ENCODE measurements at places on chromosomes 13 and 19. TPM values are rescaled to one million over a fixed set of nuclear protein-coding genes. Genes with fewer than 3 reads are reported as not detected.

DNA sequence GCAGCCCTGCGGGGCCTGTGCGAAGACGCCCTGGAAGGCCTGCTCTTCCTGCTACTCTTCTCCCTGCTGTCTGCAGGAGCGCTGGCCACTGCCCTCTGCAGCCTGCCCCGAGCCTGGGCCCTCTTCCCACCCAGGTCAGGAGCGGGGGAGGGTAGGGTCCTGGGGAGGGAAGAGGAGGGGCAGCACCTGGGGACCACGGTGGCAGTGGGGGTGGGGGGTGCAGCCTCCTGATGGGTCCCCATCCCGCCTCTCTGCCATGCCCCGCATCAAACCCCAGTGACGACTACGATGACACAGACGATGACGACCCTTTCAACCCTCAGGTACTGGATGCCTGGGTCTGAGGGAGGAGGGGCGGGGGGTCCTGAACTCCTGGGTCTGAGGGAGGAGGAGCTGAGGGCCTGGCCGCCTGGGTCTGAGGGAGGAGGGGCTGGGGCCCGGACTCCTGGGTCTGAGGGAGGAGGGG lies 13.4 kb upstream of the LENG8 start:
- no peak for DNase-seq

DNA sequence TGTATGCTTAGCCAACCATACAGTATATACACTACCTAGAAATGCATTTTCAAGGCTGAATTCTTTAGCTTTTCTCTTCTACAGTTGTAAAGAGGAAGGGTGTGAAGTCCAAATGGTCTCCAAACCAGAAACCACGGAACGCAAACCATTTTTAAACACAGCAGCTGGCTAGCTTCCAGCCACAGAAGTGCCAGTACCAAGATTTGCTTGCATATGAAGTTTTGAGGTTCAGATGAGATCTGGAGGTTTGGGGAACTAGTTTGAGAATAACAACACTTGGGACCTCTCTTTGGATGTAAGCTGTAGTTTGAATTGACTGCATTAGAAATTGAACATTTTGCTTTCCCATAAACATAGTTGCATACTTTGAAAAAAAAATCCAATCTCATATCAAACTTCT lies 1243.5 kb downstream of the EFNB2 start:
- no peak for DNase-seq

ZNF460 gene
- 30.3 TPM for total RNA-seq

- DNase-seq: no peak
Observed at GRCh38 chr13:90968166-90968904, 379.2 kb upstream of the MIR17HG start.

DNA sequence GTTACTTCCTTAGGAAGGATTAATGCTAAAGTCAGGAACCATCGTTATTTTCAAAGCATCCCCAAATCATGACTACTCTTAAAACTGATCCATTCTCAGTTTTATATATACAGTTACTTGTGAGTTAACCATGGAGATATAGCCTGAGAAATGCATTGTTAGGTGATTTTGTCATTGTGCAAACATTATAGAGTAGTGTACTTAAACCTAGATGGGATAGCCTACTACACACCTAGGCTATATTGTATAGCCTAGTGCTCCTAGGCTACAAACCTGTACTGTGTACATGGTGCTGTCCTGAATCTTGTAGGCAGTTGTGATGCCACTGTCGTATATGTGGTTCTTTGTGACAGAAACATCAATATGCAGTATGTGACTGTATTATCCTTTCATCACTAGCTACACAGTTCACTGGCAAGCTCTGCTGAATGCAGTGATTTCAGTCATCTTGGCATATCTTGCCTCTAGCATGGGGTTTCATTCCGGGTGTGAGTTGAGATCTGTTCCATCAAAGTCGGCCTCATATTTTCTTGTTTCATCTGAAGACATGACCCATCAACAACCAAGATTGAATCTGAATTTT lies 45.3 kb downstream of the CDK8 start:
- no peak for DNase-seq

CYP4F2 gene
- total RNA-seq: not detected

DNA sequence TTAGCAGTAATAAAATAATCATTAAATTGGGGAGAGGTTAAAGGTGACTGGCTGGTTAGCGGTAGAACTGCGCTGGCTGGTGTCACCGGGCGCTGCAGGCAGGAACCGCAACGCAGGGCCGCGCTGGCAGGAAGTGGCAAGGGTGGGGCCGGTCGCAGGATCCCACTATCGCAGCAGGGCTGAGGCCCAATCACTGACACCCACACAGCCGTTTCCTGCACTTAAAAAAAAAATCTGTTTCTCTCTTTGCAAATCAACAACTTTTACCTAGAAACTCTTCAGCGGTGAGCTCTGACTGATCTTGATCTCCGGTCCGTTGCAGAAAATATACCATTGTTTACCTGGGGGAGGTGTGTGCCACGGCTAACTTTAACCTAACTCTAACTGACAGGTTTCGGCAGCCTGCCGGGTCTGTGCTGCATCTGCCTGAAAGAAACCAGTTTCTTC lies 46.9 kb downstream of the KLF2 start:
- DNase-seq: no peak

- DNase-seq: no peak
Observed at GRCh38 chr19:14826006-14826405, 9.0 kb downstream of the OR7A5 start.

DNA sequence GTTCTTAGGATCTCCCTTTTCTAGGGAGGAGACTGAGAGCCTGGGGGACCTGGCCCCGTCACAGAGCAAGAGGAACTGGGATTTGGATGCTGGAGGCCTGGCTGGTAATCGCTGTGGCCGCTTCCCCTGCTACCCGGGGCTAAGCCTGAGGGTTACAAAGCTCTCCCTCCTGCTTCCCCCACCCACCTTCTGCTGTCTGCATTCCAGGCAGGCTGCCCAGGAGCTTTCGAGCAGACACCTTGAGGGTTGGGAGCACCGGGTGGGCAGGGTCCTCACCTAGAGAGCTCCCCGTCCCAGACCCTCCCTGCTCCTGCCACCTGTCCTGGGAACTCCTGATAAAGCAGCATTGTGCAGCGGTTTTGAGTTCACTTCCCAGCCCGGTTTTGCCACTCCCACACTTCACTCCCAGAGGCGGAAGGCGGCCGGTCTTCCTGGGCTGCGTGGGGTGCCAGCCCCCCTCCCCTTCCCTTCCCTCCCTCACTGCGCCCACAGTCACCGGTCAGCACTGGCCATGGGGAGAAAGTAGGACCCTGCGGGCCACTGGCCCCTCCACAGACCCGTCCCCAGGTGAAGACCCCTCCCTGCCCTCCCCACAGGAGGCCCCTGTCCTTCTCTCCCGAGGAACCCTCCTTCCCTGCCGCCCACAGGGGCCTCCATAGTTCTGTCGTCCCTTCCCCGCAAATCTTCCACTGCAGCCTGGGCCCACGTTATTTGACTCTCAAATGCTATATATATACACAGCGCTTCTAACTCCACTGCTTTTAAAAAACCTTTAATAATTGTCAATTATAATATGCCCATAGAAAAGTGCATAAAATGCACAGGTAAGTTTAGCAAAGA lies 8.1 kb downstream of the PAK4 start:
- no peak for DNase-seq

GRCh38 chr19:11710313-11710712 lies 28.4 kb downstream of the ZNF823 start:
- no peak for DNase-seq

DNA sequence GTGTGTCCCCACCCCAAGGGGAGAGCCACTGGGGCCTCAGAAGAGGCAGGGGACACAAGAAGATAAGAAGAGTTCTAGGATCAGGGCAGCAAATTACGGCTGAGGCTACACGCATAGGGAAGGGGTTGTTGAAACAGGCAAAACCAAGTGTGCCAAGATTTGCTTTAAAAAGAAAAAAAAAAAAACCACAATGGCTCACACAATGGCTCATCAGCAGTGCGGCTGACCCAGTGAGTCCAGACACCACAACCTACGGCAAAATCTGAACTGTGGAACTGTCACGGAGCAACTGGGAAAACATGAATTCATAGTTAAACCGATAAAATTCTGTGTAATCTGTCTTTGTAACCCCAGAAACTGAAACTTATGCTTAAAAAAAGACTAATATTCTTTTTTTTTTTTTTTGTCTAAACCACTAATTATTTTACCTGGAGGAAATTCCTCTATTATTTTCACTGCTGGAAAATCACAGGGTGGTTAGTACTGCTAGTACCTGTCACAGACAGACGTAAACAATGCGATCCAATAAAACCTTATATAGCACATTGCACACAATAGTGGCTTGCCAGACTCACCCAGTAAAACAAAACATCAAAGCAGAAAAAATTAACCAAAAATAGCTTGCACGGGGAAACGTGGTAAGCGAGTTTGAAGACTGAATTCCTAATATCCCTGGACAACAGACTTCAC lies 325.4 kb upstream of the TSHZ3 start:
- DNase-seq: no peak

DNA sequence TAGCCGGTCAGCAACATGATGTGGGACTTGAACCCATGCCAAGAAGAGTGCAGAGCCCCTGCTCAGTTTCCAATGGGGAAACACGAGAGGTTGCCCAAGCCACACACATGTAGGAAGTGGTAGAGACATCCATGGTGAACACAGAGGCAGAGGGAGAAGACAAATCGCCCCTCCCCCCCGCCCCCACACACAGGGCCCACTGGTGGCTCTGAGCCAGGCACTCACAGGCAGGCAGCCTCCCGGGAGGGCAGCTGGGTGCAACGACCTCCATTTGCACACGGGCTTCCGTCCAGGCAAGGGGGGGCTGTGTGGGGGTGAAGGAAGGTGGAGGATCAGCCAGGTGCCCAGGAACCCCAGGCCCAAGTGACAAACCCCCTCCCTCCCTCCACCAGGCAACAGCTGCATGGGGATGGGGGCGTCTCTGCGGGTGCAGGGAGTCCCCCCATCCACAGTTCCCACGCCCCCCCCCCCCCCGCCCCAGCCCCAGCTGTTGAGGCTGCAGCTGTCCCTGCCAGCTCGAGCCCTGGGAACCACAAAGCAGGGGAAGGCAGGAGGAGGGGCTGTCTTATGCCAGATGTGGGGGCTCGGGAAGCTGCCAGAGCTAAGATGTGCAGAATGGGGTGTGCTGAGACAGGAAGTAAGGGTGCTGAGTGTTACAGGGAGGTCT lies 3.4 kb downstream of the NOTCH3 start:
- no peak for DNase-seq

DNA sequence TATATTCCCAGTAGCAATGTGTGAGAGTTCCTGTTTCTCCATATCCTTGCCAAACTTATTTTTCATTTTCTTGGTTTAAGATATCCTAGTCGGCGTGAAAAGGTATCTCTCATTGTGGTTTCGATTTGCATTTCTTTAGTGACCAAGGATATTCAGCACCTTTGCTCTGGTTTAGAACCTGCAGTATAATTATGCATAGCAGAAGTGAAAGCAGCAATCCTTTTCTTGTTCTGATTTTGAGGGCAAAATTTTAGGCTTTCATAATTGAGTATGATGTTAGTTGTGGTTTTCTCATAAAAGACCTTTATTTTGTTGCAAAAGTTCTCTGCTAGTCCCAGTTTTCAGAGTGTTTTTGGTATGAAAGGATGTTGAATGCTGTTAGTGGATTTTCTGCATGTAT lies 491.0 kb downstream of the FGF9 start:
- no peak for DNase-seq

DNA sequence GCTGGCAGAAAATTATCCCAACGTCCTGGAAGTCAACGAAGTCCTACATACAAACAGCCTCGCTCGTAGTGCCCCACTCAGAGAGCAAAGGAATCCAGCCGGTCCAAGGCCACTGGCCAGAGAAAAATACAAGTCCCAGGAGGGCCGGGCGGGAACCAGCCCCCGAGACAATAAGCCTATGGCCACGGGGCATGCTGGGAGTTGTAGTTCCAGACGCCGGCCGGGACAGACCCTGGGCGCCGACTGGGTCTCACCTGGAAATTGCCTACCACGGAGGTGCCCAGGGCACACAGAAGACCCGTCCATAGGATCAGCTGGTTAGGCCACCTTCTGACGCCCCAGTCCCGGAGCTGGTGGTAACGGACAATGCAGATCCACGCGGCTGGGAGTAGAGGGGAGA lies 5.4 kb downstream of the TMEM150B start:
- no peak for DNase-seq

DNA sequence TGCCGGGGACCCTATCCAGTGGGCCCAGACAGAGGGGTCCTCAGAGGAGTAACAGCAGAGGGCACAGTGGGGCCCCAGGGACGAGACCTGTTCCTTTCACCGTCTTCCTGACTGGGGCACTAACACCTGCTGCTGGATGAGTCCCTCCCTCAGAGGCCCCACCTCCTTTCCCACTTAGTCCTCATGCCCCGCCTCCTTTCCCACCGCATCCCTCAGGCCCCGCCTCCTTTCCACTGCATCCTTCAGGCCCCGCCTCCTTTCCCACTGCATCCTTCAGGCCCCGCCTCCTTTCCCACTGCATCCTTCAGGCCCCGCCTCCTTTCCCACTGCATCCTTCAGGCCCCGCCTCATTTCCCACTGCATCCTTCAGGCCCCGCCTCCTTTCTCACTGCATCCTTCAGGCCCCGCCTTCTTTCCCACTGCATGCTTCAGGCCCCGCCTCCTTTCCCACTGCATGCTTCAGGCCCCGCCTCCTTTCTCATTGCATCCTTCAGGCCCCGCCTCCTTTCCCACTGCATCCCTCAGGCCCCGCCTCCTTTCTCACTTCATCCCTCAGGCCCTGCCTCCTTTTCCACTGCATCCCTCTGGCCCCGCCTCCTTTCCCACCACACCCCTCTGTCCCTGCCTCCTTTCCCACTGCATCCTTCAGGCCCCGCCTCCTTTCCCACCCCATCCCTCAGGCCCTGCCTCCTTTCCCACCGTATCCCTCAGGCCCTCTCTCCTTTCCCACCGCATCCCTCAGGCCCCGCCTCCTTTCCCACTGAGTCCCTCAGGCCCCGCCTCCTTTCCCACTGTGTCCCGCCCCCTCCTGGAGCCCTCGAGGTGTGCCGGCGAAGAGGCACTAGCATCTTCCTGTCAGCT lies 6.7 kb downstream of the SPPL2B start:
- DNase-seq: no peak

CEACAM19 gene
- total RNA-seq: 4.6 TPM

DNA sequence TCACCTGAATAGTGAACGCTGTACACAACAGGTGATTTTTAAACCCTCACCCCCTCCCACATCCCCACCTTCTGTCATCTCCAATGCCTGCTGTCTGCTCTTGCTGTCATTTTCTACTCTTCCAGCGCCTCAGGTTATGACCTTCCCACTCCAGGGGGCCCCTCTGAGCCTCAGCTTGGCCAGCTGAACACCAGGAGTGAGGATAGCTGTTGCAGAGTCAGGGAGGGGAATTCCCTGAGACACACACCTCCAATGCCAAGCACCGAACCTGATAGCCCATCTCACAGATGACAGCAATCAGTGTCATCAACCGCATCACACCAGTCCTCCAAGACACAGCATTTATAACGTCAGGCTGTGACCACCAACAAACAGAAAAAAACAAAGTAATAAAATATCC lies 193.5 kb downstream of the ZNF536 start:
- DNase-seq: no peak

DNA sequence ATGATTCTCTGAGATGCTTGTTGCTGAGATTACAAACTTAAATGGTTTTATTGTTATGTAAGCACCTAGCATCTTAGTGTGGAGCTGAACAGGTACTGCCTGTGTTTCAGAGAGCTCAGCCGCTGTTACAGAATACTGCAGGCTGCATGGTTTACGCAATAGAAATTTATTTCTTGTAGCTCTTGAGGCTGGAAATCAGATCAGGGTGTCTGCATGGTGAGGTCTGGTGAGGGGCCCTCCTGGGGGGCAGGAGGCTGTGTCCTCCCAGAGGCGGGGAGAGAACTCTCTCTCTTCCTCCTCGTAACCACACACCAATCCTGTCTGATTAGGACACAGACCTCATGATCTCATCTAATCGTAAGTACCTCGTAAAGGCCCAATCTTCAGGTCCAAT lies 13.1 kb downstream of the ATP11A start:
- DNase-seq: no peak
